ENCODE measurements at places on chromosomes 6 and 20.

DNA sequence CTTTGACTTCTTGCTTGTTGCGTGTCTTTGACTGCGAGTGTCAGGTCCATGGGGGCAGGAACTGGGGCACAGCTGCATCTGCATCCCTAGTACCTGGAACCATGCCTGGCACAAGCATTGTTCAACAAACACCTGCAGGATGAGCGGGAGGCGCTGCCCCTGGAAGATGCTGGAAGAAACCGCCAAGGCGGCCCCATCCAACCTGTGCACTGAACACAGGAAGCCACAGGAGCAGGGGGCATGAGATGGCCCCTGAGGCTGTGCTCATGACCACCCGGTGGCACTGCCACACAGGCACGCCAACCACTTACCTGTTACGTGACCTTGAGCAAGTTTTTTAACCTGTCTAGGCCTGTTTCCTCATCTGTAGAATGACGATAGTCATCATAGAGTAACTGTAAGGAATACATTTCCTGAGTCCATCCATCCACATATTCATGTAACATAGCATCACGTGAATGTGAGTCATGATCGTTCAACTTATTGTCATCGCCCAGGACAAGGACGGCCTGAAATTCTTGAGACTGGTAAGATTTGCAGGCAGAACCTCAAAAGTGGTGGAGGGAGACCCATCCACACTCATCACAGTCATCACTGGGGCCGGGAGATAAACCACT is 374.2 kb downstream of the PREX1 start:
- no peak for DNase-seq

GRCh38 chr6:7644417-7644816 is 54.4 kb downstream of the SNRNP48 start:
- no peak for DNase-seq

DNA sequence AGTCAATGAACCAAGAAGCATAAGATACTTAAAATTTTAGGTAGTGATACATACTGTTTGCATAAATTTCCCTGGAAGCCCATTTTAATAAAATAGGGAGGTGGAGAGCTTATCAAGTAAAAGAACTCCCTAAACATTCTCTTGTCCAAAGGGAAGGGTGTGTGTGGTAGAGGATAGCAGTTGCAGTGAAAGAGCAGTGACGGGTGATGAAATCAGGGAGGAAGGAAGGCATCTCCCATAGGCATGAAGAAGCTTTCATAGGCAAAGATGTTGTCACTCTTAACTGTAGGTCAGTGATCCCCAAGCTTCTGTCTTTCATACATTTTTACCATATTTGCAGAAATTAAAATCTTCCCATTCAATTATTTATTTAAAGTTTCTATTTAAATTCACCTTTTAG is 60.0 kb upstream of the ZNF831 start:
- DNase-seq: no peak

GRCh38 chr6:78594668-78595066 is 272.7 kb upstream of the IRAK1BP1 start:
- DNase-seq: no peak

DNA sequence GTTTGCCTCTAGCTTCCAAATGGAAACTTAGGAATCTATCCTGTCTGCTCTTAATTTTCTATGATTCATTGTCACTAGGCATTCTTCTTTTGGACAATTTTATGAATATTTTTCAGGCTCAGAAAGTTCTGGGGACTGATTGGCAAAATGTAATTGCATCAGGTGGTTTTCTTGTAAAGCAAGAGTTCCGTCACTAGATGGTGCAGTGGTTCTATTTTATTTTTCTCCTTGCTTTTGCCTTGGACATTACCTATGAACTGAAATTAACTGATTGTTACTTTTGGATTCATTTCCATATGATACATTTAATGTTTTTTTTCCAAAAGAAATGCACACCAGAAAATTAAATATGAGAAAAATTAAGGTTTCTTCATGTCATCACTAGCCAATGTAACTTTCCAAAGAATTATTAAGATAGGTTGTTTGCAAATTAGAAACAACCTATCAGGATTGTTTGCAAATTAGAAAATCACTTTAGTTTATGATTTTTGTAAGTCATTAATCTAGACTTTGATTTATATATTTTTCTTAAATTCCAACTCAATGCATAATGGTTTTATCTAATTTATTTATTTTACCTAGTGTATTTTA is 48.0 kb downstream of the TMEM170B start:
- peak; percentile 27 for DNase-seq

DNA sequence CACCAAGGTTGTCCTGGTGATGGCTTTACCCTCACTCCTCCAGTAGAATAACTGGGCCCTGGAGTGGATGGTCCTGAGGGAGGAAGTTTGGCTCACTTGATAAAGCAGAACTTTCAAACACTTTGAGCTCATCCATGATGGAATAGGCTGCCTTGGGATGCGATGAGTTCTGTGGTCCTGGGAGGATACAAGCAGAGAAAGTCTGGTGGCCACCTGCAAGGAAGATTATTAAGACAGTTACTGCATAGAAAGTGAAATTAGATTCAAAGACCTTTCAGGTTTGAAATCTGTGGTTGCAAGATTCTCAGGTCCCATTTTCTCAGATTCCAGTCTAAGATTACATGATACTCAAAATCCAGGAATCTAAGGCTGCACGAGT is 19.9 kb upstream of the CCN5 start:
- no peak for DNase-seq

DNA sequence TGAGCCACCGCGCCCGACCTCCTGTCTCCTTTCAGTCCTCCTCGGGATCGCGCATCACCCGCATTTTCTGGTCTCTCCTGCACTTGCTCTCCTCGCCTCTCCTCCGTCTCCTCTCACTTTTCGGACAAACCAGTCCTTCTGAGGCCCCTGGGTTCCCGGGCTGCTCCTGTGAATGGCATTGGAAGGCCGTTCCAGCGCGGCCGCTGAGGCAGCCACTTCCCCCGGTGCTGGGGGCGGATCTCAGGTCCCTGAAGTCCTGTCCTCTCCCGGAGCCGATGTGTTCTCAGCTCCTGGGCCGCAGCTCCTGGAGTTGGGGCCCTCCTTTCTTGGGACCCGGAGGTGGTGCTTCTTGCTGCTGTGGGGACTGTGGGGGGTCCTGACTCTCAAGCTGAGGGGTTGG is 803 bp downstream of the MICB start:
- DNase-seq: no peak

- DNase-seq: no peak
Observed at GRCh38 chr6:53945765-53946407, 151.1 kb downstream of the LRRC1 start.

GRCh38 chr20:59001449-59002171 is 5.4 kb downstream of the CTSZ start:
- no peak for DNase-seq

- no peak for DNase-seq
Observed at GRCh38 chr6:7402716-7403115, 13.1 kb downstream of the RIOK1 start.

GRCh38 chr20:64234291-64234791 is 21.2 kb upstream of the PCMTD2 start:
- no peak for DNase-seq

- no peak for DNase-seq
Observed at GRCh38 chr6:3355358-3356055, 96.8 kb downstream of the PSMG4 start.

DNA sequence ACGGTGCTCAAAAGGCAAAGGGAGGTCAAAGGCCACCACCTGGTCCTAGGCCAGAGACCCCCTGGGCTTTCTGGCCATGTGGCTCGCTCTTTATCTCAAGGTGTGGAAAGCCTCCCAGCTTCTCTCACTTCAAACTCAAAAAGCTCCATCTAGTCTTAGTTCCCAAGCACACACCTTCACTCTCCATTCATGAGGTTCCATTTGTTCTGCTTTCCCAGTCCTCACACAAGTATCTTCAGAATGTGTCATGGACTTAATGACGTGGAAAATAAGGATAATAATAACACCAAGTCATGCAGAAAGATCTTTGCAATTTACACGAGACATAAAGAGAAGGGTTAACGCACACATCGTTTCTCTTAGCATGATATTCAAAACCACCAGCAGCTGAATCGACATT is 219.3 kb downstream of the GMDS start:
- no peak for DNase-seq

DNA sequence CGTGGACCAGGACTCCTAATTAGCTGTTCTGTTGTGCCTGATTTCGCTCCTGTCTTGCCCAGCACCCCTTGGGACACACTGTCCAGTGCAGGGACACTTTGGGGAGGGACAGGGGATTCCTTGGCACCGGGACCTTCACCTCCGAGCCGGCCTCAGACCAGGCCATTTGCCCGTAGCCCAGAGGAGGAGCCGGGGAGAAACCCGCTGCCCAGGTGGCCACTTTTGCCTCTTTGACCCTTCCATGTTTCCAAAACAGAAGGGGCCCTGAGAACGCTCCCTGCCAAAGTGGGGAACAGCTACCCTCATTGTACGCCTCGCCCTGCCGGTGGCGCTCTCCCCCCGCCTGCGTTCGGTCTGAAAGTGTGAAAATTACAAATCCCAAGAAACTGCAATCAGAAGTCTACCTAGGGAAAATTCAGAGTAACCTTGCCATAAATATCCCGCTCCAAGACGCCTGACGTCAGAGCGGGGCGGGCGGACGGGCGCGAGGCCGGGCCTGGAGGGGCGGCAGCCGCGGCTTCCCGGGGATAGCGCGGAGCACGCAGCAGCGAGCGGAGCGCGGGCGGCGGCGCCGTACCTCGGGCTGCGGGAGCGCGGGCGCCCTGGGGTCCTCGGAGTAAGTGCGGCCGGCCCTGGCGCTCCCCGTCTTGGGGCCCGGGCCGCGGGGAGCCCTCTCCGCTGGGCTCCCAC is at the start of gene DAAM2:
DAAM2 (plus strand) TSS at position 527 of the 690 bp plus-strand sequence. CDS start 63,927 bp downstream, outside the sequence.
- DNase-seq: no peak

DNA sequence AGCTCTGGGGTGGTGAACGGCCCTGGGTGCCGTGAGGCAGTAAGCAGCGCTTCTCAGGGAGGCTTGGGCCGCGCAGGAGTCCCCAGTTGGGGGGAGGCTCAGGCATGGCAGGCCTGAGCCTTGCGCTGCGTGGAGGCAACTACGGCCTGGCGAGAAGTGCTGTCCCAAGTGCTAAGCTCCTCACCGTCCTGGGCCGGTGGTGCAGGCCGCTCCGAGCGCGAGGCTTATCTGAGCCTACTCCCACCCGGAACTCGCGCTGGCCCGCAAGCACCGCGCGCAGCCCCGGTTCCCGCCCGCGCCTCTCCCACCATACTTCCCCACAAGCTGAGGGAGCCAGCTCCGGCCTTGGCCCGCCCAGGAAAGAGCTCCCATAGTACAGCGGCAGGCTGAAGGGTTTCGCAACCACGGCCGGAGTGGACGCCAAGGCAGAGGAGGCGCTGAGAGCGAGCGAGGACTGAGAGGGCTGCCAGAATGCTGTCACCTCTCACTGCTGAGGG is 1.8 kb upstream of the WRNIP1 start:
- no peak for DNase-seq

- no peak for DNase-seq
Observed at GRCh38 chr6:159969204-159969912, 476 bp downstream of the IGF2R start.

- no peak for DNase-seq
Observed at GRCh38 chr6:2818593-2818992, 23.1 kb downstream of the SERPINB1 start.

- no peak for DNase-seq
Observed at GRCh38 chr20:15918631-15919030, 654.6 kb downstream of the KIF16B start.

DNA sequence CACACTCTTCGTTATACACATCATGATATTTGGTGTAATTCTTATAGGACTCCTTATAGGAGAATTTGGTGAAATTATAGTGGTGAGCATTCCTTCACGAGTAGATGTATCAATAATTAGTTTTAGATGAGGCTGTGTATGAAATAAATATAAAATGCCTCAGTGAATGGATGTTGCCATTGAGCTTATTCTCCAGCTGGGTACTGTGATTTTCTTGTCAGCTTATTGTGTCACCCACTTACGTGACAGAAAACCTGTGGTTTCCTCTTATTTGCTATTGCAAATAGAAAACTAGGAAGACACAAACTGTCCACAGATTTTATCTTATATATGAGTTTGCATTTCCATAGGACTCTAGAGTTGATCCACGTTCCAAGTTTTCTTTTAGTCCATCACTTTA is 439.9 kb upstream of the RNF217 start:
- DNase-seq: no peak

DNA sequence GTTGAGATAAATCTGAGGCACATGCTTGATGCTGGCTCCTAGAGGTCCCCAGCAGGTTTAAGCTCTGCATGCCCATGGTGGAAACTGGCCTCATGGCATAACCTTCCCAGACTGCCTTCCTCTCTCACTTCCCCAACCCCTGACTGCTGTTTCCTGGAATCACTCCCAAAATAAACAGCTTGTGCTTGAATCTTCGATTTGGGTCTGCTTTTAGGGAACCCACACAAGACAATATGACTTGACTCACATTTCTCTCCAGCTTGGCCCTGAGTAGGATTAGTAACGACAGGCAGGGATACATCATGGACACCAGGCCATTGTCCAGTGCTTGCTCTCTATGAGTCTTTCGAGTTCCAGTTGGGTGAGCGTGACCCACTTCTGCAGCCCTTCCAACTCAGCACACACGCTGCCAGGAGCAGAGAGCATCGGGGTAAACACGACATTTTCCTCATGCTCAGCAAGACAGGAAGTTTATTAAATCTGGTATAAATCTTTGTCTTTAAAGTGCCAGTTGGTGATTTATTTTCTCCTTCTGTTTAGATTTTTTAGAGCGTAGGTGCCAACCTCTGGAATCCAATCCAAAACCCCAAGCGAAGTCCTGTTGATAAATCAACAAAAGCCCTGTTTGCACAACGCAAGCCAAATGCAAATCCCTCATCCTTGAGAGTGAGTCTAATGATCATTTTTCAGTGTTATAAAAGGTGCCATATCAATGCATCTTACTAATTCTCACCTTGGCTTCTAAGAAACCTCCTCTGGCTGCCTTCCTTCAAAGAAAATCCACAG is 135.0 kb downstream of the FOXA2 start:
- DNase-seq: no peak

Data from CD8-positive, alpha-beta T cell (primary cell).